ENCODE measurements at places on chromosomes 13 and 19. TPM values are rescaled to one million over a fixed set of nuclear protein-coding genes. Genes with fewer than 3 reads are reported as not detected.

Gene THSD8
- 2.8 TPM for total RNA-seq

Gene NCAN
- not detected for total RNA-seq

Gene ACP7
- total RNA-seq = not detected

Gene PLIN3
- 26.6 TPM for total RNA-seq

Gene NLRP5
- total RNA-seq = not detected

Gene PALM3
- not detected for total RNA-seq

Gene JUND
- 2,122 TPM for total RNA-seq

Gene GPR4
- 0.13 TPM for total RNA-seq

Gene GPX4
- 126 TPM for total RNA-seq

Gene USHBP1
- not detected for total RNA-seq

Gene TLE2
- total RNA-seq = 8.2 TPM

Gene ELANE
- total RNA-seq = not detected

Gene SLC7A1
- total RNA-seq = 8.7 TPM

Gene OR10H1
- total RNA-seq = not detected

Gene B3GNT8
- total RNA-seq = 2.1 TPM

Gene ZNF544
- total RNA-seq = 21.9 TPM

Gene ANKLE1
- total RNA-seq = 3.6 TPM

Gene NUP58
- 50.6 TPM for total RNA-seq

Gene ZNF507
- total RNA-seq = 29.1 TPM

Gene KL
- total RNA-seq = not detected
